ENCODE measurements at places on chromosomes 12 and 14.

DNA sequence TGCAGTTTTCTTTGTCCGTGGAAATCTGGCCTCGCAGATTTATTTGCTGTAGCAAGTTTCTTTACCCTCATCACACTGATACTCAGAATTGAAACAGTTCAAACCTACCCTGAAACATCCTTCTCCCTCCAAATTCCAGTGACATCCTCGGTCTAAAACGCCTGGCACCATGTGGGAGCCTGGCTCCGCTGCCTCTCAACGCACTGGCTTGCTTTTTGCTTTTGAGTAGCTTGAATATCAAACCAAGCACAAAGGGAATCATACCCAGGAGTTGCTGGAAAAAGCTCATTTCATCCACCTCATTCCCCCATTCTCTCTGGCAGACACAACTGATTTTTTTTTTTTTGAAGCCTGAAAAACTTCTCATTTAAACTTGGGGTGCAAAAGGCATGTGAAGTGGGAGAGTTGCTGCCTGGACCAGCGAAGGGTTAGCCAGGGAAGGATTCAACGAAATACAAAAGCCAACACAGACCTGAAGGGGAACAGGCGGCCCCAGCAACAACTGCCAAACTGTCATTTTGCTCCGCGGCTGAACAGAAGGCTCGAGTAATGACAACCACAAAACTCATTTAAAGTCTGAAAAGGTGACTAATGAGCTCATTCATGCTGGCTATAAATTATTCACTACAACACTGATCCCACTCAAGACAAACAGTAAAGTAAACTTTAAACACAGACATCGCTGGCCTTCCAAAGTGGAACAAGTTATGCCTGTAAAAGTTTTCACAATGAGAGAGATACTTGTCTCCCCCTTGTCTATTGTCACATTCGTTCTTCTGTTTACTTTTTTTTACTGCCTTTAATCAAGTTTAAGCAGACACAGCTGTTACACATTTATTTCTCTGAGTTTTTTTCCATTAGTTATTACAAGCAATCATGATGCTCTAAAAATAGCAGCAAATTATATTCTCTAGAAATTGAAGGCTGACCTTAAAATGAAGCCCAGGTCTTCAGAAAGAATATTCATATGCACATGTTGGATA, 12.5 kb upstream of the FOXN3 start:
- no peak for DNase-seq

- no peak for DNase-seq
Observed at GRCh38 chr14:88430976-88431375, 45.5 kb downstream of the SPATA7 start.

GRCh38 chr14:67319142-67319541, 40.5 kb downstream of the ATP6V1D start:
- DNase-seq = no peak

DNA sequence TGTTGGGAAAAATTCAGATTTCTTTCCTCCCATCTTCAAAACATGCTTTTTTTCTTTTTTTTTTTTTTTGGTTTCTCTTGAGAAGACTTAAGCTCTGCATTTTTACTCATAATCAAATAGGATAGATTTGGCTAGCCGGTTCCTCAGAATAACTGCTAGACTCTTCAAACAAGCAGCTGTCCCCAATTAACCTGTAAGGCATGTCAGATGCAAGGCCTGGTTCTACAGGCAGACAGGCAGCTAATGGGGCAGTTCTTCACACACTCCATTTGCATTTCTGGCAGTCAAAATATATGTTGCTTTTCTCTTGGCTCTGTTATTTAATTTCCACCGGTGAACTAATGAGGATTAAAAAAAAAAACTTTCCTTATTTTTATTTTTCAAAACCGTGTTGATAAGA, 228.0 kb upstream of the ATP2B1 start:
- DNase-seq = no peak

DNA sequence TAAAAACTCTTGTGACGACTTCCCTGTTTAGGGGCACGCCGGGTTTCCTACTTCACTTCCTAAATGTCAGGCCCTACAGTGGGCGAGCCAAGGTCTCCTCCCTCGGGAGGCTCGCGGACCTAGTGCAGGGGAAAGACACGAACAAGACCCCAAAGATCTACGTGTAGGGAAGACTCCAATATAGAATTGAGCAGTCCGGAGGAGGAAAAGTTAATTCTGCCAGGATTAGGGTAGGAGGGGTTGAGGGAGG, 564 bp downstream of the ATXN3 start:
- peak; percentile 48 for DNase-seq

DNA sequence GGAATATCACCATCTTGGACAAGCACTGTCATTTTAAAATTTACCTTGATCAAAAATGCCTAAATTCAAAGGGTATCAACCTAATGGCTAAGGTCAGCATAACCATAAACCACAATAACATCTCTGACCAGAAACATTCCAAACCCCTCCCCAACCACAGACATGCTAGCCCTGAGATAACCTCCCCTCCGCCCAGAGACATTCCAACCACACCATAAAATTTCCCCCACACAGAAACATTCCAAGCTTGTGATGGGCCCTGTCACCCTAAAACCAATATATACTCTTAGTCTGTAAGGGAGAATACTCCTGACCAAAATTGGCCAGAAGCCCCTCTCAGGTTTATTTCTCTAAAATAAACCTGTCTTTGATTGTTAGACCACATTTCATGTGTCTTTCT, 17.7 kb downstream of the EPYC start:
- peak; percentile 100 for DNase-seq

GRCh38 chr14:22378181-22378580, 210.8 kb downstream of the DAD1 start:
- DNase-seq = no peak

DNA sequence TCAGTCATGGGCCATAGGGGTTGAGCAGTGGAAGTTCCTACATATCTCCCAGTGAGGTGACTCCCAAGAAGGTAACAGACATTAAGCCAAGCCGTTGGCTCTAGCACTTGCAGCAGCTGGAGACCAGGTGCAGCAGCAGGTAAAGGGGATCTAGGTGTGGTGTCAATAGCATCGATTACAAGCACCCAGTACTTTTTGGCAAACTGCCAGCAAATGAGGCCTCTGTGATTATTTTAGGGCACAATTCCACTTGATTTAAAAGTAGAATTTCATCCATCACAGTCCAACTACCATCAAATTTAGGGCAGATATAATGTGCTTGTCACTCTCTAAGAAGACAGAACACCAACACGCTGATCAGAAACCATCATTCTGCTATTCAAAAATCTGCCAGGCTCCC, 224.1 kb upstream of the EGLN3 start:
- no peak for DNase-seq

- no peak for DNase-seq
Observed at GRCh38 chr12:848882-849527, 96.6 kb downstream of the WNK1 start.

DNA sequence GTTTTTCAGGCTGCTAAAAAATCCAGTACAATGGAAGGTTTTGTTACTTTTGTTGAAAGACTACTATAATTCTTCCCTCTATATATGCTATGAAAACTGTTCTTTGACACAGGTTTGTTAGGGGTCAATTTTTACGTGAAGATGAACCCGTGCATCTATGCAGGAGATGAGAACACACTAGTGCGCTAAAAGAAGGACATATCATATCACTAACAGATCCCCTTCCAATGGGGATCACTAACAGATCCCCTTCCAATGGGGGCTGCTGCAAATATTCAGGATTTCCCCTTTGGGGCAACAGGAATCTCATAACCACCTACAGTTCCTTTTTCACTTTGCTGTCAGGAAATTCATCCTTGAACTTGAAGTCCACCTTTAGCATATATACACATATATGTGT, 75.1 kb downstream of the CLMN start:
- DNase-seq = no peak

GRCh38 chr12:24894879-24895278, 54.0 kb downstream of the BCAT1 start:
- DNase-seq = no peak

DNA sequence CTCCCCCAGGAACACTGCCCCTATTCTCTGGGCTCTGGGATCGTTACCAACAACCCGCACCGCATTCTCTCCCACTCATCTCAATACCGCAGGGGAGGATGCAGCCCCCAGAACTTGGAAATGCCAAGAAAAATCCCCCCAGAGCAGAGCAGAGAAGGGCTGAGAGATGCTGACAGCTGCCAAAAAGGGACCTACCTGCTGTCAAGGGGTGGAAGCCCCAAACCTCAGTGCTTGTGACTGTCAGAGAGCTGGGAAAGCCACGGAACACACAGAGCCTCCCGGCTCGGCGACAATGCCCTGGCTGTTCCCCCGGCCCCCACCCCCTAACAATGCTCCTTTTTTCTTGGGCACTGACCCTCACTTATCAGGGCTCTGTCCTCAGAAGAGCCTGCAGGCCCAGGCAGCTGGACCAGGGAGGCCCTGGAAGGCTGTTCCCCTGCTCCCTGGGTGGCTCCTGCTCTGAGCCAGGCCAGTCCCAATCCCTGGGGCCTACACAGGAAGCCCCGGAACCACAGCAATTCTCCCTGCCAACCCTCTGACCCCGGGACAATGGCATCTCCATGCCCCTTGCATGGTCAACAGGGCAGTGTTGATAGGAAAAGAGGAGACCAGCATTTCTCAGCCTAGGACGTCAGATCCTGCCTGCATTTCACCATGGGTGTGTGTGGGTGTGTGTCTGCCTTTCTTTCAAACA, 78.9 kb downstream of the ITPK1 start:
- DNase-seq = no peak

- no peak for DNase-seq
Observed at GRCh38 chr14:56855891-56856461, 45.7 kb upstream of the OTX2 start.

DNA sequence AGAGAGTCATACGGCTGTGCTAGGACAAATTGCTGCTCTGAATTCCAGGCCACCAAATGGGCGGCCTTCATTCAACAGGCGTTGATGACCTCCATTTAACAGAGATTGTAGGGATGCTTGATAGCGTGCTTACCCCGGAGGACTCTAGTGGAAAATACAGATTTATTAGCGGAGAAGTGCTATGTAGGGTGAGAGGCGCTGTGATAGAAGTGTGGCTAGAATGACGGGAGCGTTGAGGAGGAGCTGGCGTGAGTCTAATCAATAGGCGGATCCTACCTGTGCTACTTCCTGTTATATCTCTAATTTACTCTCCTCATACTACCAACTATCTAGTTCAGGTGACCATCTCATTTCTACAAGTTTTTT, 668 bp downstream of the MRPS35 start:
- no peak for DNase-seq

DNA sequence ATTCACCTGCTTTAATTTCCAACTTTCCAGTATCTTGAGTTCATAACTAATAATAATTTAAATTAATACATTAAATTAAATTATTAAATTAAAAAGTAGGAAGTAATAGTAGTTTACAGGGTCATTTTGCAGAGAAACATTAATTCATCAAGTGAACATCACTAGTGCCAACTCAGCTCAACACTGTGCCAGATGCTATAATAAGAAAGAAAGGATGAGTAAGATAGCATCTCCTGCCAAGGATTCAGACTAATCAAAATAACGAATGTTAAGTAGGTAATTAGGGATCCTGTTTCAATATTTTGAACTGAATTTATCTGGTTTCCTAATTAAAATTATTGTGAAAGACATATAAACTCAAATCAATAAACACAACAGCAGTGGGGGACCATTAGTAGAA, 596.7 kb downstream of the SLC6A15 start:
- no peak for DNase-seq

- no peak for DNase-seq
Observed at GRCh38 chr14:99871771-99872170, 78.6 kb downstream of the EML1 start.

DNA sequence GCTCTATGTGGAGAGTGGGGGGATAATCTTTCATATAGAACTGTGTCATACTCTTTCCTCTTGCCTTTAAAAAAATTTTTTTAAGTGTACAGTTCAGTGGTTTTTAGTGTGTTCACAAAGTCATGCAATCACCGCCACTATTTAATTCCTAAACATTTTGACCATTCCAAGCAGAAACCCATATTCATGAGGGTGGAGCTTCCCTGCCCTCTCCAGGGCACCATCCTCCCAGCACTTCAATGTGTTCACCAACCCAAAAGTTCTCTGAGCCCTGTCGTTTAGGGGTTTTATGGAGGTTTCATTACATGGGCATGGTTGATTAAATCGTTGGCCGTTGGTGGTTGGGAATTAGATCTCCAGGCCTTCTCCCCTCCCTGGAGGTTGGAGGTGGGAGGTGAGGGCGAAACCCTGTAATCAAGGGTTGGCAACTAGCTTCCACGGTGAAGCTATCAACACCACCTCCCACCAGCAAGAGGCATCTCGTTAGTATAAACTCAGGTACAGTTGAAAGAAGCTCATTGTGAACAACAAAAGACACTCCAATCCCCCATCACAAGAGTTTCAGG, 42.8 kb upstream of the WNK1 start:
- DNase-seq = no peak

- DNase-seq = no peak
Observed at GRCh38 chr12:30314506-30315100, 381.1 kb downstream of the IPO8 start.

DNA sequence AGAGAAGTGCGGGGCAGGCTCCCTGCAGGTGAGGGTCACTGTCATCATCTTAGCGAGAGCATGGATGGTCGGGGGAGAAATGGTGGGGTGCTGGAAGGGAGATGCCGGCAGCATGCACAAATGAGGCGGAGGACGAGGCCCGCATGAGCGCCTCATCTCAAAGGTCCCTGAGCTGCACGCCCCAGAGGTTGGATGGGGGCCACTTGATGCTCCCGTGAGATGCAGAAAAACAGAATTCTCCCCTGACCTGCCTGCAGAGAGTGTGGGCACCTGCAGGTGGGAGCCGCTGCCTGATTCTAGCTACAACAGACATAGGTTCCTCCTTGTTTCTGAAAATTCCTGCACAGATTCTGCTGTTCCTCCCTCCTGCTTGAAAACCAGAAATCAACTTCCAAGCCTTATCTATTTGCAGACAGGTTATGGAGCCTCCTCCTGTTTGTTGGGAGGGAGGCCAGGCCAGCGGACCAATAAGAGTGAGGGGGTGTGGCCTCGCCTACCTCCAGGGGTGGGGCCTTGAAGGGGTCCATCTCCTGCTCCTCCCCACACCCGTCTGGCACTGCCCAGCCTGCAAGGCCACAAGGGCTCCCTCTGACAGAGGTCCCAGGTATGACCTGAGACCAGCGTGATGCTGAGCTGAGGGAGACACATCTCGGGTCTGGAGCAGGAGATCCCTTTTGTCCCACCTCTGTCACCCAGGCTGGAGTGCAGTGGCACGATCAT, 67.2 kb downstream of the KDM2B start:
- DNase-seq = no peak

DNA sequence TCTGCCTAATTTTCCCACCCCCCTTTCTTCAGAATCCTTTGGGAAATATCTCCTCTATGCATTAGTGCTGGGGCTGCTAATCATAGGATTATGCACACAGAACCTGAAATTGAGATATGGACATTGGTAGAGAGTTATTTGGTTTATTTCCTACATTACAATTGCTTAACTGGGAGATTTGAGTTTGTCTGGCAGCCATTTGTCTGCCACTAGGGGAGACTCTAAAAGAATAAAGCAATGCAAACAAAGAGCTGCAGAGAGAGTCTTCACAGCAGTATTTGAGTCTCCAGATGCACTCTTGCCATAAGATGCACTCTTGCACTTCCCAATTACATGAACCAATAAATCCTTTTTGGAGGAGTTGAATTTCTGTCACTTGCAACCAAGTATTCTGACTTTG, 12.0 kb upstream of the PCNX4 start:
- DNase-seq = no peak

Measured in SJSA1 (cell line).